ENCODE measurements at places on chromosomes 13 and 19.

DNA sequence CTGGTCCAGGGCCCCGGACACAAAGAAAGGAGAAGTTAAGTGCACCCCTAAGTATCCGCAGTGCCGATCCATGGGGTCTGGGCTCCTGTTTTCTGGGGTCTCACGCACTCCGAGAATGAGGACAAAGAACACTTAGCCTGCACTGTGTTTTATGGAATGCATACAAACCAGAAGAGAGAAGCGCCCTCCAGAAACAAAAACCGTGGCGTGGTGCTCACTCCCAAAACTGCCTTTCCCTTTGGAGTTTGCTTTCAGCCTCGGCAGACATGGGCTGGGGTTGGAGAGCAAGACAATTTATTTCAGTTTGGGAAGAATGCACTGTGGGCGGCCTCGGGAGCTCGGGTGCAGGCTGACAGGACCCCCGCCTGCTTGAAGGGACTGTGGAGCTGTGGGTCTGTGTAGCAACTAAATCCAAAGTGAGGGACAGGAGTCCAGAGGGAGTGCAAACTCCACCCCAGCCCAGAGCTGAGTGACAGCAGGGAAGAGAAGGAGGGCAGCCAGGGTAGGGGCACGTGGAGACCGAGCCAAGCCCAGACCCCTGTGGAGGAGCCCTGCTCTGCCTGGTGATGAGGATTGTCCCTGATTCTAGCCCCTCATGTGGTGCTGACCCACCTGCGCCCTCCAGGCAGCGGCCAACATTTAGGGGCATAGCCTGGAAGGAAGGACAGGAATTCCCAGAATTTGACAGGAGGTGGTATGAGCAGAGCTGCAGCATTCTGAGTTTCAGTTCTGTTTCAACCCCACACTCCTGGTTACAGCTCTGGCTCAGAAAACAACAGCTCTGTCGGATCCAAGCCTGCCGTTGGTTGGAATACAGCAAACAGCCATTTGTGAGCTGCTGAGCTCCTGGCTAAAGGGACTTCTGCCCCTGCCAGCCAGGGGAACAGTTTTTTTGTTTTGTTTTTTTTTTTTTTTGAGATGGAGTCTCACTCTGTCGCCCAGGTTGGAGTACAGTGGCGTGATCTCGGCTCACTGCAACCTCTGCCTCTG, 37.8 kb upstream of the POP4 start:
- DNase-seq: no peak

DNA sequence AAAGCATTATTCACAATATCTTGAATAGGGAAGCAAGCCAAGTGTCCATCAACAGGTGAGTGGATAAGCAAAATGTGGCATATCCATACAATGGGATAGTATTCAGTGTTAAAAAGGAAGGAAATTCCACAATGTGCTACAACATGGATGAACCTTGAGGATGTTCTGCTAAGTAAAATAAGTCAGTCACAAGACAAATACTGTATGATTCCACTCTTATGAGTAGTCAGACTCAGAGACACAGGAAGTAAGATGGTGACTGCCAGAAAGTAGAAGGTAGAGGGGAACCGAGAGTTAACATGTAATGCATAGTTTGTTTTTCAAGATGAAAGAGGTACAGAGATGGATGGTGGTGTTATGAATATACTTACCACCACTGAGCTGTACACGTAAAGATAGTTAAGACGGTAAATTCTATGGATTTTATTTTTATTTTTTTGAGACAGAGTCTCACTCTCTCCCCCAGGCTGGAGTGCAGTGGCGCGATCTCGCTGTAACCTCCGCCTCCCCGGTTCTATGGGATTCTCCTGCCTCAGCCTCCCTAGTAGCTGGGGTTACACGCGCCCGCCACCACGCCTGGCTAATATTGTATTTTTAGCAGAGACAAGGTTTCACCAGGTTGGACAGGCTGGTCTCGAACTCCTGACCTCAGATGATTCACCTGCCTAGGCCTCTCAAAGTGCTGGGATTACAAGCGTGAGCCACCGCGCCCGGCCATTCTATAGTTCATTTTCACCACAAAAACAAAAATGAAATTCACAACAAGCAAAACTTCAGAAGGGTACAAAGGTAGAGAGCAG, 1.0 kb upstream of the CHAMP1 start:
- no peak for DNase-seq

GRCh38 chr19:18920400-18920799, 885 bp downstream of the DDX49 start:
- no peak for DNase-seq

DNA sequence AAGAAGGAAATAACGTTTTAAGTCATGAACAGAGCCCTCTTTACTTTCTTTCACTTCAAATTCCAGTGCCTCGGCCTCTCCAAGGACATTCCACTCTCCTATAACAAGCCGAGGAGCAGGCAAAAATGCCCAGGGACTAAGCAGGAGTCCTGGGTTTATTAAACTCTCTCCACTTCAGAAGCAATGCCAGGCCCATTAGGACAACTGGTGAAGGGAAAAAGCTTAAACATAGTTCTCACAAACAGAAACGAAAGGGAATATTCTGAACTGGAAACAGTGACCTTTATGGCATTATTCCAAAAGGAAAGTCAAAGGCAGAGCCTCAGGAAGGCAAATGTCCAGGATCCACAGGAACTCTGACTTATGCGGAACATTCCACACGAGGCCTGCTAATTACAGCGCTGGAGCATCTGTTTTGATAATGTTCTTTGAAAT, 30.9 kb upstream of the MED4 start:
- no peak for DNase-seq

DNA sequence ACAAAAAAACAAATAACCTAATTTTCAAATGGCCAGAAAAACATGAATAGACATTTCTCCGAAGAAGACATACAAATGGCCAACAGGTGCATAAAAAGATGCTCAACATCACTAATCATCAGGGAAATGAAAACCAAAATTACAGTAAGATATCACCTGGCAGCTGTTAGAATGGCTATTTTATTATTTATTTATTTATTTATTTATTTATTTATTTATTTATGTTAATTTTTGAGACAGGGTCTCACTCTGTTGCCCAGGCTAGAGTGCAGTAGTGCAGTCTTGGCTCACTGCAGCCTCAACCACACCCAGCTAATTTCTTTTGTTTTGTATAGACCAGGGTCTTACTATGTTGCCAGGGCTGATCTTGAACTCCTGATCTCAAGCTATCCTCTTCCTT, 27.1 kb upstream of the LATS2 start:
- DNase-seq: no peak

DNA sequence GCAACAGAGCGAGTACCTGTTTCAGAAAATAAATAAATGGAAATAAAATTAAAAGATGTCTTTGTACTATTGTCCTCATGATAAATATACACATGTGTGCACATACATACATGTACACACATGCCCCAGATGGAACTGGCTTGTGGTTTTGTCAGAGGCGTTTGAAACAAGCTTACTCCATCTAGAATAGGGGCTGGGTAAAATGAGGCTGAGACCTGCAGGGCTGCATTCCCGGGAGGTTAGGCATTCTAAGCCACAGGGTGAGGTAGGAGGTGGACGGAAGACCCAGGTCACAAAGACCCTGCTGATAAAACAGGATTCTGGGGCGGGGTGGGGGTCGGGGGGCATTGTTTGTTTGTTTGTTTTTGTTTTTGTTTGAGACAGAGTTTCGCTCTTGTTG, 8.1 kb upstream of the SIN3B start:
- DNase-seq: no peak

DNA sequence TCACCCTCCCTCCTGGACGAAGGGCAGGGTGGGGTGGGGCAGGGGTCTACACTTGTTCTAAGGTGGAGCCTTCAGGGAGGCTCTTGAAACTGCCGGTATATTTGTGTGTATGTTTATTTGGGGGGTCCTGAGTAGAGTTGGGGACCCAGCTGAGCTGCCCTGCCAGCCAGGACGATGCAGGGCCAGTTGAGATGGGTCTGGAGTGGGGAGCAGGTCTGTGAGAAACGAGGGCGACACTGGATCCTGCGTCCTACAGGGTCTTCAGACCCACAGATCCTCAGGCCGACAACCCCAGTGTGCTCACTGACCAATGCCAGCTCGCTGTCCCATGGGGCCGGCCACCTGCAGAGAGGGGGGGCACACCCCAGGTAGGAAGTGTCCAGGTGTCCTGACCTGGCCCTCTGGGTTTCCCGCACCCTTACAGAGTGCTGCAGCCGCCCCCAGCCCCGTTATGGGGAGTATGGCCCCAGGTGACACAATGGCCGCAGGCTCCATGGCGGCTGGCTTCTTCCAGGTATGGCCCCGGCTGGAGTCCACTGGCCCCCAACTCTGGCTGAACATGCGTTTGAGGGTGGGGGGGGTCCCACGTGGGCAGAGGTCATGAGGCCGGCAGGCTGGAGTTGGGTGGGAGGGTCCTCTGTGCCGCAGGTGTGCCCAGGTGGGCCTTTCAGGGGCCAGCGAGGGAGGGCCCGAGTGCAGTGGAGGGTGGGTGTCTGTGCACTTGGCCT, 7.4 kb downstream of the ISYNA1 start:
- DNase-seq: no peak

GRCh38 chr13:60944863-60945262, 470.8 kb downstream of the PCDH20 start:
- DNase-seq: no peak
